ENCODE measurements at places on chromosomes 1 and 21.

DNA sequence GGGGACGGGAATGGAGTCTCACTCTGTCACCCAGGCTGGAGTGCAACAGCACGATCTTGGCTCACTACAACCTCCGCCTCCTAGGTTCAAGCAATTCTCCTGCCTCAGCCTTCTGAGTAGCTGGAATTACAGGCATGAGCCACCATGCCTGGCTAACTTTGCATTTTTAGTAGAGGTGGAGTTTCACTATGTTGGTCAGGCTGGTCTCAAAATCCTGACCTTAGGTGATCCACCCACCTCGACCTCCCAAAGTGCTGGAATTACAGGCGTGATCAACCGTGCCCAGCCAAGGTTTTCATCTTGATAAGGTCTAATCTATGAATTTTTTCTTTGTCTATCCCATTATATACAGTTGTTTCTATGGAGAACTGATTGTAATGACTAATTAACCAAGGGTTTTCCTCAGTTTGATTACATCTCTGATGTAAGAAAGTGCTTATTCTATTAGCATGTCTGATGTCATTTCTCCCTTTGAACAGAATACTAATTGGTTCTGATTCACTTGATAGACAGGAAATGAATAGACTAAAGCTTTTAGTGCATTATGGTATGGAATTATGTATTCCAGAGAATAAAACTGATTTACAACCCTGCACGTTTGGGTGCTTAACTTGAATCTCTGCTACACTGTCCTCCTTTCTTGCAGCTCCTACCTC is 11.9 kb downstream of the PACC1 start:
- no peak for DNase-seq

DNA sequence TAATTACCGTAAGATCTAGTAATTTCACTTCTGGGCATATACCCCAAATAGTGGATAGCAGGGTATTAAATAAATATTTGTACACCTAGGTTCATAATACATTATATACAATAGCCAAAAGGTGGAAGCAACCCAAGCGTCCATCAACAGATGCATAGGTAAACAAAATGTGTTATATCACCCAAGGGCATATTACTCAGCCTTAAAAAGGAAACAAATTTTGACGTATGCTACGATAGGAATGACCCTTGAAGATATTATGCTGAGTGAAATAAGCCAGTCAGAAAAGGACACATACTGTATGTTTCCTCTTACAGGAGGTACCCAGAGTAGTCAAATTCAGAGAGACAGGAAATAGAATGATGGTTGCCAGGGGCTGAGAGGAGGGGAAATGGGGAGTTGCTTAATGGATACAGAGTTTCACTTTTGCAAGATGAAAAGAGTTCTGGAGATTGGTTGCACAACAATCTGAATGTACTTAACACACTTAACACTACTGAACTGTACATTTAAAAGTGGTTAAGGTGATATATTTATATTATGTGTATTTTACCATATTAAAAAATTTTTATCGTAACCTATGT is 36.6 kb upstream of the KCTD3 start:
- DNase-seq: no peak

DNA sequence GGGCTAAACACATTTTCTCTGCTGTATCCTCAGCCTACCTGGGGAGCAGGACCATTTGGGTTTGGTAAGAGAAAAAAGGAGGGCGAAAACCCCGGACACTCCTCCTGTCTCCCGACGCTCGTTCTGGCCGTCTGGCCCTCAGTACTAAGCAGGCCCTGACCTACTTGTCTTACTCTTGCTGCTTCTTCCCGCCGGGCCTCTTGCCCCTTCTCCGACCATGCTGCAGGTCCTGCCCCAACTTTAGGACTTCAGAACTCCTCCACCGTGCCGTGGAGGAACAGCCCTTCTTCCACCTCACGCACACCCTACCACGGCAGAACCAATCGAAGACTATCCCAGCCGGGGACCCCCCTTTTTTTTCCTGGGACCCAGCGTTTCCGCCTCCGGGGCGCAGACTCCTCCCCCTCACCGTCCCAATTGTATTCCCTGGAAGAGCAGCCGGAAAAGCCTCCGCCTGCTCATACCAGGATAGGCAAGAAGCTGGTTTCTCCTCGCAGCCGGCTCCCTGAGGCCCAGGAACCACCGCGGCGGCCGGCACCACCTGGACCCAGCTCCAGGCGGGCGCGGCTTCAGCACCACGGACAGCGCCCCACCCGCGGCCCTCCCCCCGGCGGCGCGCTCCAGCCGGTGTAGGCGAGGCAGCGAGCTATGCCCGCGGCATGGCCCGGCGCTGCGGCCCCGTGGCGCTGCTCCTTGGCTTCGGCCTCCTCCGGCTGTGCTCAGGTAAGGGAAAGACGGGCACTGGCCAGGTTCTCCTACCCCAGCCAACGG is at the start of gene CHRNB2:
Gene CHRNB2, plus strand, starts transcription at position 393 of the 771 bp plus-strand sequence. Its CDS starts 267 bp downstream, at position 660.
- peak; percentile 93 for DNase-seq

DNA sequence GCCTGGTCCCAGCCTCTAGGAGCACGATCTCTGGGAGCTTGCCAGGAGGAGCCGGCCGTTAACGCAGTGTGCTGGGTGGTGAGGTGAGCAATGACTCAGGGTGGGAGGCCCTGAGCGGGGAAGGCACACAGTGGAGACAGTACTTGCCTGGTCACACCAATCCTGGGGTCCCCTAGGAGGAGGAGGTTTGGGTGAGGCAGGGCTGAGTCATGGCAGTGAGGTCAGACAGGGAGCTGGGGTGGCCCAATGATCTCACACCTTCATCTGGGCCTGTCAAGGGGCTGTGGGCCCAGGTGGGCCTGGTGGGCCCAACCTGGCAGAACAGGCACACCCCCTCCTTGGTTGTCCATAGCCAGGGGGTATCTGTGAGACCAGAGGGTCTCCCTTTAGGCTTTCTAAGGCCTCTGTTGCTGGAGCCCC is 8.6 kb upstream of the EDN2 start:
- no peak for DNase-seq

GRCh38 chr1:220824031-220824989 is 37.6 kb downstream of the MTARC1 start:
- no peak for DNase-seq

- peak; percentile 17 for DNase-seq
These were observed 5.2 kb upstream of the HLX start for GRCh38 chr1:220873868-220874655.

- no peak for DNase-seq
These were observed 522.6 kb downstream of the PTPRU start for GRCh38 chr1:29758781-29759499.

DNA sequence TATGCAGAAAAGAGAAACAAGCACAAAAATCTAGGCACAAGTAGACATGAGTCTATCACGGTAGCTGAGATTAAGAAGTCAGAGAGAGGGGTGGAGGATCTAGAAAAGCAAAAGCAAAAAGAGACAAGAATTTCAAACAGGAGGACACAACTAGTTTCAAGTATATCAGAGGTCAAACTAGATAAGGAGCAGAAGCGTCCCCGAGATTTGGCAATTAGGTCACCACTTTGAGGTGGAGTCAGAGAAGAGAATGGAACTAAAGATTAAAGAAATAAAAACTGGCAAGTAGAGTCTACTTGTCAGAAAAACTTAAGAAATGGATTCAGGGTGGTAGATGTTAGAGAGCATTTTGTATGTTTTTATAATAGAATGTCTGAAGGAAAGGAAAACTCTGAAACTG is 2.3 kb downstream of the SF3B4 start:
- no peak for DNase-seq

DNA sequence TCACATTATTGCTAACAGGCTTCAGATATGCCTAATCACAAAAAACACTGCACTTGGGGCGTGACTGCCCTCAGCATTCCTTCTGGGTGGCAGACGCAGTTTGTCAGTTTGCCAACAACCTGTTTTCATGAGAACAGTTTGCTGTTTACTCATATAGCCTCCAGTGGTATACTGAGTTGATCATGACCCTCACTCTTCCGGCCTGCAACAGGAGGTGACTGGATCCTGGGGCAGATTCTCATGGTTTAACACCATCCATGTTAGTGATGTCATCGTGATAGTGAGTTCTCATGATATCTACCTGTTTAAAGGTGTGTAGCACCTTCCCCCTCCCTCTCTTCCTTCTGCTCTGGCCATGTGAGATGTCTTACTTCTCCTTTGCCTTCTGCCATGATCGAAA is 555.2 kb downstream of the PLPP3 start:
- DNase-seq: no peak

- DNase-seq: no peak
These were observed 4.4 kb downstream of the CLDN19 start for GRCh38 chr1:42735477-42736105.

Measured in GM12891 (cell line).